ENCODE measurements at places on chromosomes 4 and X.

- DNase-seq: no peak
These were observed 148.4 kb downstream of the ASMT start for GRCh38 chrX:1763294-1763693.

DNA sequence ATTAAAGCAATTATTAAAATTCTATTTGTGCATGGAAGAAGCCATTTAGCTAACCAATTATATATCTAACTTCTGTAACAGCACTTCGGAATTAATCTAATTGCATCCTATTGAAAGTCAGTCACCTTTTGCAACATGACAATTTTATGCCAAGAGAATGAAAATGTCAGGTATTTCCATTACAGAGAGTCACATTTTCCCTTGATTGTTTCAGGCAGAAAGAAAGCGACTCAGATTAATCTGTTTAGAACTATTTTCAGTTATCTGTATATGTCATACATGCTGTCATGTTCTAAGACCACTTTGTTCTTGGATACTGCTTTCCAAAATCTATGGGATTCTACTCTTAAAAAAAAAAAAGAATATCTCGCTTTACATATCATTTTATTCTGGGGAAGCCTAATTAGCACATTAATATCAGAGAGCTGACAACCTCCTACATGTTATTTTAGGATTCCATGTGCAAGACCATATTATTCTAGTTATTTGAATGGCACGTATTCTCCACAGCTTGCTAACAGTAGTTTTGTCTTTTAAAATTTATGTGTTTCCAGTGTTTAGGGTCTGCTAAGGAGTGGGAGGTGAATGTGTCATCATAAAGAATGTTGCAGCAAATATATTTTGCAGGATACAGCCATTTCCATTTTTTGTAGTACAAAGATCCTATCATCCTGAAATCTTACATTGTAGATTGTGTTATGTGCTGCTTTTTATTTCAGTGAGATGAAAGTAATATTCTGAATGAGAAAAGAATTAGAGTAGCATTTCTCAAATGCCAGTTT is 31.7 kb downstream of the GALNT7 start:
- DNase-seq: no peak

- no peak for DNase-seq
These were observed 18.4 kb upstream of the ANAPC4 start for GRCh38 chr4:25358515-25359275.

GRCh38 chr4:17347445-17347844 is 164.4 kb downstream of the QDPR start:
- no peak for DNase-seq

- no peak for DNase-seq
These were observed 23.9 kb upstream of the PRDM8 start for GRCh38 chr4:80173401-80173800.

- no peak for DNase-seq
These were observed 847.0 kb downstream of the TRIML1 start for GRCh38 chr4:188986271-188986689.

- DNase-seq: no peak
These were observed 204.6 kb downstream of the TENM3 start for GRCh38 chr4:182447767-182448280.

- DNase-seq: no peak
These were observed 52.4 kb downstream of the PHOX2B start for GRCh38 chr4:41696131-41696530.

GRCh38 chrX:10617999-10618351 is 2.4 kb downstream of the MID1 start:
- DNase-seq: no peak

GRCh38 chr4:161393602-161394001 is 770.2 kb downstream of the FSTL5 start:
- DNase-seq: no peak

- no peak for DNase-seq
These were observed 183.2 kb downstream of the FBXW7 start for GRCh38 chr4:152352622-152353116.

DNA sequence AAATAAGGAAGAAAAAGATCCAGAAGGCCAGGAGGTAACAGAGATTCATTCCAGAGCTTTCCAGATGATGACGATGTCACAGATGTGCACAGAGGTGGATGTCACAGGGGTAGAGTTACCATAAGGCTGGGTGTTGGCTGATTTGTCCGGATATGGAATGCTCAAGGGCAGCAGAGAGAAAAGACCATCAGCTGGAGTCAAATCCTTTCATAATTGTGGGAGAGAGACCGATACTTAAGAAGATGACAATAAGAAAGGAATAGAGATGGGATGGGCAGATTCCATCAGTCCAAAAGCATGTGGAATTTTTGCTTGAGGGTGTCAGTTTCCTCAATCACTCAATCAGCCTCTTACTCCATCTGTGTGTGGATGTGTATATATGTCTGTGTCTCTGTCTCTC is 150.4 kb downstream of the CENPC start:
- no peak for DNase-seq

GRCh38 chrX:53125506-53125905 is 31.6 kb downstream of the KANTR start:
- DNase-seq: no peak

- no peak for DNase-seq
These were observed 61.3 kb downstream of the UBE2NL start for GRCh38 chrX:143945171-143945570.

GRCh38 chr4:172369471-172369959 is 556.3 kb downstream of the GALNTL6 start:
- DNase-seq: no peak

DNA sequence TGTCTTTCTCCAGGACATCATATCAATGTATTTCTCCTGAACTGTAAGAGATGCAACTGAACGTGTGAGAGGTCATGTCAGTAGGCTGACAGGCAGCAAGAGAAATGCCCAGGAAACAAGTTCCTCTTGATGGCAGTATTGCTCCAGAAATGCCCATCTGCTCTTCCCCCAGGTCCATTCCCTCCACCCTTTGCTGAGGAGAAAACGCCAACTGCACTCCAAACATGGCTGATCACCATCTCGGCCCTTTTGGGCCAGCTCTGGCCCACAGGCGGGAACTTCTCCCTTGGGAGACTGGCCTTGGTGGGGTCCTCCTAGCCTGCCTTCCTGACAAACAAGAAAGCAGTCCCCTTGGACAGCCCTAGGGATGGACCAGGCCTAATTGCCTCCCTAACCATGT is 276.5 kb upstream of the AGTR2 start:
- DNase-seq: no peak

GRCh38 chr4:702618-703048 is 3.0 kb upstream of the PCGF3 start:
- no peak for DNase-seq

- no peak for DNase-seq
These were observed 68.4 kb downstream of the MID2 start for GRCh38 chrX:107894038-107894437.

DNA sequence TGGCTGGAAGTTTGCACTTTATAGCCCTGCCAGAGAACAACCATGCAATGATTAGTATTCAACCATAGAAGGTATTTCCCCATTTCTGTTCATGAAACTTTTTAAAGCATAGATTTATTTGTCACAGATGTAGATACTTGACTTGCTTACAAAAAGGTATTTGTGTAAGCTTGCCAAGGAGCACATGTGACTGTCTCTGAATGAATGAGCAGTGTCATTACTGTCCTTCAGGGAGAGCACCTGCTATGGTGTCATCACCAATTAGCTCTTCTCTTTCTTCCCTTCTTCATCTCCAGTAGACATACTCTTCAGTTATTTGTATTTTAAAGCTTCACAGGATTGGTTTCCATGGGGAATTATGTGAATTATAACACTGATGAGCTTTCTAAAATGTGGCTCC is 1064.7 kb upstream of the GRIA3 start:
- no peak for DNase-seq

- no peak for DNase-seq
These were observed 19.1 kb upstream of the ZXDA start for GRCh38 chrX:57929373-57929772.

- DNase-seq: no peak
These were observed 282.0 kb downstream of the GALNTL6 start for GRCh38 chr4:172095161-172095560.

DNA sequence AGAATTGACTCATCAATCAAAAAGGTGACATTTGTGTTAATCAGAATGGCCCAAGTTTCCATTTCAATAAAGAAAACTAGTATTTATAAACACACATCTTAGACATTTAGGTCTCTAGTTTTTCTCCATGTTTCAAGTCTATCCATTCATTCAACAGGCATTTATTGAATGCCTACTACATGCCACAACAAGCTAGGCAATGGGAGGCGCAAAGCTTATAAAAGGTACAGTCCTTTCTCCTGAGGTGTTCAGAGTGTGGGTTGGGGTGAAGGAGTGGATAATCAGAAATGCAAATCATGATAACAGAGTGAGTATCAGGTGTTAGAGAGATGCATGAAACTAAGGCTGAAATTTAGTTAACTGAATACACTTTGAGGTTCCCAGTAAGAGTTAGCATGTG is 78.0 kb downstream of the HCCS start:
- DNase-seq: no peak

- DNase-seq: no peak
These were observed 35.7 kb downstream of the LDB2 start for GRCh38 chr4:16862697-16863096.

DNA sequence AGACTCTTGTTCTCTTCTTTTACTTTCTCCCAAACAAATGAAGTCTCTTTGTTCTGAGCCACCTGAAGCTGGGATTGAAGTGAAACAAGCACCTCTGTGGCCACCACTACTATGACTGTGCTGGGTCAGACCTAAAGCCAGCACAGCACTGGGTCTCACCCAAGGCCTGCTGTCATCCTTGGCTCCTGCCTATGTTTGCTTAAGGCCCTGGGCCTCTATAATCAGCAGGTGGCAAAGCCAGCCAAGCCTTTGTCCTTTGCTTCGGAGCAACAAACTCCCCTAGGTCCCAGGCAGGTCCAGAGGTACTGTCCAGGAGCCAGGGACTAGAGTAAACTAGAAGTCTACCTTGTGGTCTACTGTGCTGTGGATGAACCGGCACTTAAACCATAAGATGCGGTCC is 220.6 kb upstream of the ARSJ start:
- DNase-seq: no peak
